ENCODE measurements at places on chromosomes 6 and 20. TPM values are rescaled to one million over a fixed set of nuclear protein-coding genes. Genes with fewer than 3 reads are reported as not detected.

The CLPSL2 gene
- total RNA-seq = not detected

GRCh38 chr20:51326201-51326819, 216.2 kb downstream of the NFATC2 start:
- peak; percentile 25 for DNase-seq

DNA sequence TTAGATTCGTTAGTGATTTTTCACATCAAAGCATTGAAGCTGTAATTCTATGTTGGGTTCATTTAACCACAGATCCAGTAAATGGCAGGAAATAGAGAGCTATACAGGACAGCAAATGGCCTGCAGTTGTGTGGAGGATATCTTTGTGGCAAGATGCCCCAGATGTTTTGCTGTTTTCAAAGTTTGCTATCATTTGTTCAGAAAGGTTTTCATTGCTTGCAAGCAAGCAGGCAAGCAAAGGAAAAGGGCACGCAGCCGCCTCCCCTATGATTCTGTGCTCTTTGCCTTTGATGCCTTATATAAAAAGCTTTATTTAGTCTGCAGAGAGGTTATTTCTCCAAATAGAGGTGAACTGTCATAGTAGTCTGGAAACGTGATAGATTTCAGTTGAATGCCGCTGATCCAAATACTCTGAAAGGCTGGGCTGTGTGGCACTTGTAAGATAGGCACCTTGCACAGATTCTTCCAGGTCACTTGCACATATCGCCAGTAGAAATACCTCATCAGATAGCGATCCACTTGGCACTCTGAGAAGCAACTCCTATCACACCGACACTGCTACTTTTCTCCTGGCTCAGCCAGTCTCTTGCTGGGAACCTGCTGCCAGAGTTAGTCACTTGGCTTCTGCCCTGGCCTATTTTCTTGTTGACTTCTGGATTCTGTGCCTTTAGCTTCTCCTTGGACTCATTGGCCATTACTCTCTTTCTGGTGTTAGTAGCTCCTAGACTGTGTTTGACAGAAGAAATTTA, 66.4 kb downstream of the UTRN start:
- no peak for DNase-seq

- DNase-seq = peak; percentile 75
These were observed 48.1 kb downstream of the KCNS1 start for GRCh38 chr20:45052698-45053429.

The TRIM10 gene
- under 0.01 TPM for total RNA-seq

The C20orf204 gene
- total RNA-seq = 0.45 TPM

DNA sequence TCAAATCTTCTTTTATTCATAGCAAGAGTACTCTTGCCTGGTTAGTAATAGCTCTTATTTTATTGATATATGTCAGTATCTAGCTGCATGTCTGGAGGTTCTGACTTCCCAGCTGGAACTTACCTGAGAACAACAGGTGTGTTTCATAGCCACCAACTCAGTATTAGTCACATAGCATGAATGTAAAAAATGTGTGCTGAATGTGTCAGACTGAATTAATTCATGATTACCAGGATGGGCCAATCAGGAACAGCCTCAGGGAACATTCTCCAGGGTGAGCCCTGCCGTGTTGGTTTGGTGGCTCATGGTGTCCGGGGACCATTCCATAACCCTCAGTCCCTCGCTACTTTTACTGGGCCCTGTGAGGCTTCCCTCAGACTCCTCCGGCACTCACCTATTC, 99.7 kb downstream of the TULP4 start:
- peak; percentile 87 for DNase-seq

The CDSN gene
- total RNA-seq = under 0.01 TPM

The SCUBE3 gene
- 0.17 TPM for total RNA-seq

GRCh38 chr6:34901930-34902329, 12.9 kb downstream of the ANKS1A start:
- peak; percentile 62 for DNase-seq

Measured in renal cortical epithelial cell (primary cell).